Activated naive CD8-positive, alpha-beta T cell treated with anti-CD3 and anti-CD28 coated beads, Interleukin-2, amount 50 U/mL, for 16 hours (primary cell): ENCODE measurements at places on chromosomes 13 and 19.

DNA sequence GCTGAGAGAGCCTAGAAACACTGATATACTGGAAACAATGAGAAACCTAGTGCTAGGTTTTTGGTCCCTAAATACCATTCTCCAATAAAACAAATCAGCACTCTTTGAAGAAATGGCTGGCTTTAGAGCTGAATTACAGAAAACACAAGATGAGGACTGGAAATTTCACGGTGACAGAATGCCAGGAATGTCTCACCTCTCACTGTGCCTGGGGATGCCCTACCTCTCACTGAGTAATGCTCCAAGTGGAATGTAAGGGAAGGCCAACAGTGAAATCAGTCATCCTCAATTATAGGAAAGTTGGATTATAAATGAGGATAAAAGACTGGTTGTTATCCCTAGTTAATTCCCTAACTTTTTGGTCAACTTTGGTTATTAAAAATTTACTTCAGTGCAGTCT, 259.0 kb downstream of the NALCN start:
- DNase-seq, result no peak

DNA sequence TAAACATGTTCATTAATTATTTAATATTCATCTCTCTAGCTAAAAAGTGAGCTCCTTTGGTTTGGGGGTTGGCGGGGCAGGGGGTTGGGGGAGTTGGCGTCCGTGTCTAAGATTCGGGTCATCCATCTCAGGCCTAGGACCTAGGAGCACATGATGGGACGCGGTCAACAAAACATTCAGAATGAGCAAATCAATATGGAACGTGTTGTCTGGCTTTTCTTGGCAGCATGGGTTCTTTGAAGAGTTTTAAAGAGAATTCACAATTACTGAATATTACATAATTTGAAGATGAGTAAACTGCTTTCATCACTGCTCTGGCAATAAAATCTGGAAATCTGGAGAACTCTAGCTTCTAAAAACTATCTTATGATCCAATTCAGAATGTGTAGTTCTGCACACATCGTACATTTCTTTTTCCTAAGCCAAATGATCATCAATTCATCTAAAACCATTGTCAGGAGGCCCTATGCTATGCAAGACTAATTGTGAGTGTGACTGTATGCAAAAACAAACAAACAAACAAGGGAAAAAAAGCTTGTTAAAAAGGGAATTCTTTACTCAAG, 5.4 kb upstream of the ARGLU1 start:
- no peak for DNase-seq

GRCh38 chr13:19069684-19070397, 111.8 kb downstream of the TUBA3C start:
- DNase-seq, result no peak

- no peak for DNase-seq
These were observed 12.4 kb downstream of the CEBPG start for GRCh38 chr19:33385956-33386355.

DNA sequence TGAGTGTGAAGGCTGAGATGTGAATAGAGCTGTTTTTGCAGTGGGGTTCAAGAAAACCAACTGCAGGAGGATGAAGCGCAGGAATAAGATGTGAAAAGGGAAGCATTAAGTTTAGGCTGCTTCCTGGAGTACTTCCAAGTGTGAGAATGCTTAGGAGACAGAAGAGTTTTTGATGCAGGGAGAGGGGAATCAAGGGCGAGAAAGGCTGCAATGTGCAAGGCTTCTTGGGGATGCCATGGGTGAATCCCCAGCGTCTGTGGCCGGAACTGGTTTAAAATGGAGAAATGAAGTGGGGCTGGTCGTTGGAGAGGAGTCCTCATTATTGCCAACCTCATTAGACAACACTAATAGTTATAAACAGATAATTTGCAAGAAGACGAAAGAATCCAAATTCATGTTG, 764.9 kb downstream of the LIG4 start:
- DNase-seq, result no peak

DNA sequence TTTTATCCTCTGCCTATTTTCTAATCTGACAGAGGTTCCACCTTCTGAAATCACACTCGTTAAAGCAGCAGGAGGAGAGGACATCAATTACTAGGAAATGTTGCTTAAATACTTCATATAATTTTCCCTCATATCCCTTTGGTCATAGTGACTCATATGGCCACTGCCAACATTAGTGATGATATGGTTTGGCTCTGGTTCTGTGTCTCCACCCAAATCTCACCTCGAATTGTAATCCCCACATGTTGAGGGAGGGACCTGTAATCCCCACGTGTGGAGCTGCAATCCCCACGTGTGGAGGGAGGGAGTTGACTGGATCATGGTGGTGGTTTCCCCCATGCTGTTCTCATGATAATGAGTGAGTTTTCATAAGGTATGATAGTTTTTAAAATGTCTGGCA, 618.4 kb upstream of the SLITRK5 start:
- no peak for DNase-seq

DNA sequence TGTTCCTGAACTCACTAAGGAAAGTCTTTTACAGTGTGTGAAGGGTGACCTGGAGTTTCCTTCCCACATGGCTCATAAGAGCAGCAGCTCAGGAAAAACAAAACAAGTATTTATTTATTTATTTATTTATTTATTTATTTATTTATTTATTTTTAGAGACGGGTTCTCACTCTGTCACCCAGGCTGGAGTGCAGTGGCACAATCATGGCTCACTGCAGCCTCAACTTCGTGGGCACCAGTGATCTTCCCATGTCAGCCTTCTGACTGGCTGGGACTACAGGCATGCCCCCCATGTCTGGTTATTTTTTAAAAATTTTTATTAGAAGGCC, 10.4 kb downstream of the ARL11 start:
- no peak for DNase-seq

- DNase-seq, result no peak
These were observed 953.2 kb downstream of the DIAPH3 start for GRCh38 chr13:59210543-59210942.

DNA sequence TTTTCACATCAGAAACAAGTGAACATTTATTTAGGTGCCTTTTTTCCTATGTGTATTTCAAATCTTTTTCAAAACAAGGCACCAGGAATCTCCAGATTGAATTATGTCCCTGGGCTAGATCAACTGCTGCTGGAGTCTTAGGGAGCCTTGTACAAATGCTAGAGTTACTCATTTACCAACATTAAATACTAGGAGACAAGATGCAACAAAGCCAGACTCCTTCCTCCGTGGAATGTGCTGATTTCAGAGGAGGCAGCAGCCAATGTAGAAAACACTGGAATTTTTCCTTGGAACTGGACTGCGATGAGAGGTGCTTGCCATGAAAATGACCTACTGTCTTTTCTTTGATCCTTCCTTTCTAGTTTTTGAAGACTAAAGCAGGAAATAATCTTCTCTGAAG, 1514.7 kb upstream of the MIR17HG start:
- no peak for DNase-seq

- DNase-seq, result peak; percentile 63
These were observed at the start of gene ARHGAP45 for GRCh38 chr19:1066748-1067340. Gene ARHGAP45, plus strand, starts transcription at chr19:1067167. Its CDS starts 239 bp downstream, at chr19:1067406.

DNA sequence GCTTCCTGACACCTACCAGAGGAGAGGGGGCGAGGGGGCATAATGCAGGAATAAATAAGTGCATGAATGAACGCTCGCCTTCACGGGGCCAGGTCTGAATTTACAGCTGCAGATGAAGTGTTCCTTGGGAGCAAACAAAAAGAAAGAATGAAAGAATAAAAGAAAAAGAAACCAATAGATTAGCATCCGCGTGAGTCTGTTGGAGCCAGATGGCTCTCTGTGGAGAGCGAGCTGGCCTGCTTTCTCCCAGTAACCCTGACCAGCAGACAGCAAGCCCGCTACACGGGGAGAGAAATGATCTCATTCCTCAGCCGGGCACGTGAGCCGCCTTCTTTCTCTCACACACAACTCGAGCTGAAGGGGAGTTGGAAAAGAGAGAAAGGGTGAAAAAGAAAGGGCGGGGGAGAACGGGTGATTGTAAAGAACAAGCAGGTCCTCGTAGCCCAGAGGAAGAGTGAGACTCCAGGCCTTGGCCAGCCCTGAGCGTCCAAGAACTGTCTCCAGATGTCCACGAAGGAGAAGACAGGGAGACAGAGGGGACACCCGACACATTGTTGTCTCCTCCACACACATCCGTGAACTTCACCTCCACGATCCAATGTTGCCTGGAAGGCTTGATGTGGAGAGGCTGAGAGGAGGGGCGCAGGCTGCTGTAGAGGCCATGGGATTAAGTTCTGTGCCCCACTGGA, 81.4 kb downstream of the RNASEH2B start:
- DNase-seq, result no peak

GRCh38 chr13:30033681-30034457, 183.5 kb upstream of the UBL3 start:
- no peak for DNase-seq

DNA sequence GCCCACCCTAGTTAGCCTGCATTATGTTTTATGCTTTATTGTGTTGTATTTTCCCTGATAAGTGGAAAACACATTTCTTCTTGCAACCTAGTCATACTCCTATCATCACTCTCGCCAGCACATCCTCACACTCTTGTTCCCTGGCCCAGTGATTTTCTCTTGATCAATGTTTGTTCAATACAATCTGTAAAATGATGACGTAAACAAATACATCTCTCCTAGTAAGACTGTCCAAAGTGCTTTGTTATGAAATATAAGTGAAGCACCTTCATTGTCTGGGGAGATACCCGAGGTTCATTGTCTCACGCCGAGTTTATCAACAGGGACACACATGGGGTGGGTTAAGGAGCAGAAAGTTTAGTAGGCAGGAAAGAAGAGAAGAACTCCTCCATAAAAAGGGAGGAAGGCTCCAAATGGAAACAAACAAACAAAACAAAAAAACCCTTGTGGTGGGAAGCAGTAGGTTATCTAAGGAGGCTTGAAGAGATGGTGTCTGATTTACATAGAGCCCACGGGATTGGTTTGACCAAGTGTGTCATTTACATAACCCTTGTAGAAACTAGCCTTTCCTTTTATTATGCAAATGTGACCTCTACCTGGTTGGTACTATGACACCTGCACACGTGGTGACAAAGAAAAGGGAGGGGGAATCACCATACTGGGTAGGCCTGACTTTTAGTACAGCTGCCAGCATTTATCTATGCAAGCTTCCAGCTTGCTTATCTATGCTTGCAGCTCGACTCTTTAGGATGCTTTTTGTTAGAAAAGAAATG, 1317.9 kb upstream of the SPRY2 start:
- DNase-seq, result no peak

DNA sequence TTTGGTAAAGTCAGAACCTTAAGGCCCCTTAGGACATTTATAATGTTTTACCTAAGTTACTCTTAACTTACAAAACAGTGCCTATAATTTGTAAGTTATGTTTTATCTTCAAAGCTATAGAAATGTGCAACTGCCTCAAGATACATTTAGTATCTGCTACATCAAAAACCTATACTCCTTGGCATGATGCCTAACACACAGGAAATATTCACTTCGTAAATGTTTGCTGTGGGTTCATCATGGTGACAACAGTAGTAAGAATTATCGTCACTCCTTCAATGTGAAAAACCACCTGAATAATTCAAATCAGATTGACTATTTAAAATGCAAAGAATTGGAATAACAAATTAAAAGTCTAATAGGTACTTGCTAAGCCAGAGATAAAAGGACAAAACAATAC, 184.1 kb downstream of the DIAPH3 start:
- no peak for DNase-seq

DNA sequence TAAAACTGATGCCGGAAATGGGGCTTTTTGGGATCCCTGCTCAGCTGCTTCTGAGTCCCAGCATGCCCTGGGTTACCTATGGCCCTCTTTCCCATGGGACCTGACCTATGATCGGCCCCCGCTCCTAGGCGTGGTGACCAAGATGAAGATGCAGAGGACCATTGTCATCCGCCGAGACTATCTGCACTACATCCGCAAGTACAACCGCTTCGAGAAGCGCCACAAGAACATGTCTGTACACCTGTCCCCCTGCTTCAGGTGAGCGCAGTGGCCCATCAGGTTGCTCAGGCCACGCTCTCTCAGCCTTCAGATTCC, 1.5 kb downstream of the RPS11 start:
- DNase-seq, result no peak

GRCh38 chr19:18225355-18225701, 910 bp downstream of the PDE4C start:
- no peak for DNase-seq

GRCh38 chr19:41887711-41888382, 4.9 kb downstream of the ARHGEF1 start:
- peak; percentile 79 for DNase-seq

GRCh38 chr19:1098177-1099051, 3.2 kb upstream of the POLR2E start:
- no peak for DNase-seq

DNA sequence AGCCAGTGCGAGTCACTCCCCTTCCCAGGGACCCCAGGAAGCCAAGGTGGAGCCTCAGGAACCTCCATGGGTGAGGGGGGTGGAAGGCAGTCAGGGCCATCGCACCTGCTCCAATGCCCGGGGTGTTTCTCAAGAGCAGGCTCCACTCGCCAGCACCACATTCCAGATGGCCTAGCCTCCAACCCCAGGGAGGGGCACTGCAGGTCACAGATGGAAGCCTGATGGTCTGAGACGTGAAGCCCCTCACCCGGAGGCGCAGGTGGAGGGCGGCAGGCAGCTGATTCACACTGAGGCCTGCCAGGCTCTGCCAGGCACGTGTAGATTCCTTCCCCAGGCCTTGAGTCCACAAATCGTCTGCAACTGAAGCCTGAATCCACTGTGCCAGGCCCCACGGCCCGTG, 23.0 kb upstream of the ISYNA1 start:
- DNase-seq, result no peak

DNA sequence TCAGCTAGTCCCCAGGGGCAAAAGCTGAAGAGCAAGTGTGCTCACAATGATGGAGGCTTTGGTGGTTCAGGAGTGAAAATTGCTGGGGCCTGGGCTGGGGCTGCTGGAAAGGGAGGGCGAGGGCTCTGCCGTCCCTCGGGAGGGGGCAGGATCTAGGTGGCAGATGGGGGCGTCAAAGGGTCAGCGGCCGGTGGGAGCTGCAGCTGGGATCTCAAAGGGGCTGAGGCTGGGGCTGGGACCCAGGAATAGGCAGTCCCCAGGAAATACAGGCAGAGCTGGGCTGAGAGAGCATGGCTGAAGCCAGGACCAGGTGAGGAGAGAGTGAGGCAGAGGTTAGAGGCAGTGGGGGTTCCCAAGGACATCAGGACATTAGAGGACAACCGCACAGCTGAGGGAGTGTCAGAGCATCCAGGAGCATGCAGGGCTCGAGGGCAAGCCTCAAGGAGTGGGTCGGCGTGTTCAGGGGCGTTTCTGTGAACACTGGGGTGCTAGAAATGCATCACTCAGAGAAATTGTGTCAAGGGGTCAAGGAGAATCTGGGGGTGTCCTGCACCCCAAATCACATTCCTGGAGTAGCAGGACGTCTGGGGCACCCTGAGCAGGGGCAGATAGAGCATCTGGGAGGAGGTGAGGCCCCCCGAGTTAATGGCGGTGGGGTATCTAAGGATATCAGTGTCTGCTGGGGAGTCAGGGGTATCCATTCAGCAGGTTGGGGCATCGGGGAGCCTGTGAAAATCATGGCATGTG, 1.2 kb upstream of the SYNE4 start:
- no peak for DNase-seq

- DNase-seq, result no peak
These were observed 72.7 kb downstream of the KATNAL1 start for GRCh38 chr13:30234619-30235162.

GRCh38 chr13:98524391-98524790, 52.5 kb downstream of the STK24 start:
- DNase-seq, result no peak
